ENCODE measurements at places on chromosomes 3 and 15.

DNA sequence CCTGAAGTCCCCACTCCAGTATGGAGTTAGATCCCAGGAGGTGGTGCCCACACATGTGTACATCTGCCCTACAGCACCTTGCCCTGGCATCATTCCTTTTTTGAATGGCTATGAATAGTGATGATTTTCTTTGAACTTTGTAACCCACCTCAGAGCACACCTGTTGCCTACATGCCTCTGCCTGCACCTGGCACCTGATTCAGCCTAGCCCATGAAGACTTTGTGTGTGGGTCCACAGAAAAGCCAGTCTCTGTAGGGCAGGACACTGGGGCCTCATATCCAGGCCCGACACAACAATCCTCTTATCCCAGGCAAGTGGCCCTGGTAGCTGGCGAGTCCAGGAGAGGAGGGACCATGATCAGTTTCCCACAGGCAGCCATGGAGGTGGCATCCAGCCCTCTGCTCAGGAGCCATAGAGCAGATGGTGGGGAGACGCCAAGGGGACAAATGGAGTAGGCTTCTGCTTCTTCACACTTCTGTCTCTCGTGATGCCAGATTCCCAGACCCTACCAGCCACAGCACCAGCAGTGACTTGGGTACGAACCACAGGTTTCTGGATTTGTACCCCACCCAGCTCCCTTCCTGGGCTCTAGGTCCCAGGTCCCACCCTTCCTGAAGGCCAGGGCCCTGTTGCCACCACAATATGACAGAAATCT lies 230.7 kb downstream of the UACA start:
- no peak for DNase-seq

DNA sequence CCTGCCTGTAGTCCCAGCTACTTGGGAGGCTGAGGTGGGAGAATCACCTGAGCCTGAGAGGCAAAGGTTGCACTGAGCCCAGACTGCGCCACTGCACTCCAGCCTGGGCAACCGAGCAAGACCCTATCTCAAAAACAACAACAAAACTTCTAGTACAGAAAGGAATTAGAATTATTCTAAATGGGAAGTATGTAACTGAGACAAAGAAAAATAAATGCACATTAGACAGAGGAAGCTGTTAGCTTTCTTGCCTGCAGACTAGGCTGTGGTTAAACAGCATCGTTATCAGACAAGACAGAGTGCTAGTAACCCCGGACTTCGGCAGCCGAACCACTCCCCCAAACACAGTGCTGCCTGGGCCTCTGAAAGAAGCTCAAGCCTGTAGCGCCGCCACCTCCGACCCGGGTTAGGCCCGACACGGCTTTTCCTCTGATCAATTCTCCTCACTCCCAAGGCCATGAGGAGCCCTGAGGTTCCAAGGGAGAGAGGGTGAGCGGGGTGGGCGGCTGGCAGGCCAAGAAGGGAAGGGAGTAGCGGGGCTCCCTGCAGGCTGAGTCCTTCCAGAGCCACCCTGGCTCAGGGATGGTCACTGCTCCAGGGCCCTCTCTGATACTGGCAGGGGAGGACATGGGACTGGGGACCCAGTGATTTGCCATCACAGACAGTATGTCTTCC lies 44.8 kb upstream of the MUC4 start:
- DNase-seq = no peak

GRCh38 chr3:131109156-131109555 lies 82.5 kb downstream of the NEK11 start:
- no peak for DNase-seq

GRCh38 chr3:52218454-52218853 lies 7.0 kb downstream of the TLR9 start:
- DNase-seq = peak; percentile 49

DNA sequence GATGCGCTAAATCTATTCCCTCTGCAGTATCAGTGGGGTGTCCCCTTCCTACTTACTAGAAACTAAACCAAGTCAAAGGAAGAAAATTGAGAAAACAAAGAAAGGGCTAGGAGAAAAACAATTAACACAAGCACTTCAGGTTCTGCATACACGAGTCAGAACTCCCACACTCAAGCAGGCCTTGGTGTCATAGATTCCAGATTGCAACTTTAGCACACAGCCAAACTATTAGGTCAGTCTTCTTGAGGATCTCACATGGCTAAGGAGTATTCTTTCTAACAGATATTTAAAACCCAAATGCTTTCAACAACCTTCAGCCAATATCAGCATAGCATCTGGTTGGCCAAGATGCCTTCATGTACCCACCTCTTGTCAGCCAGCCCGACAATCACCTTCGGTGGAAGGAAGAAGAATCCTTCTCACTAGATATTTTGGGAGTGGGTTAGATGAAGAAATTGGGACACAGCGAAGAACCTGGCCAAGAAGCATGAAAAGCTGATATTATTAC lies 340.0 kb downstream of the VPS13C start:
- DNase-seq = no peak

- no peak for DNase-seq
Measured at GRCh38 chr3:12988728-12989454, 84.3 kb downstream of the IQSEC1 start.

DNA sequence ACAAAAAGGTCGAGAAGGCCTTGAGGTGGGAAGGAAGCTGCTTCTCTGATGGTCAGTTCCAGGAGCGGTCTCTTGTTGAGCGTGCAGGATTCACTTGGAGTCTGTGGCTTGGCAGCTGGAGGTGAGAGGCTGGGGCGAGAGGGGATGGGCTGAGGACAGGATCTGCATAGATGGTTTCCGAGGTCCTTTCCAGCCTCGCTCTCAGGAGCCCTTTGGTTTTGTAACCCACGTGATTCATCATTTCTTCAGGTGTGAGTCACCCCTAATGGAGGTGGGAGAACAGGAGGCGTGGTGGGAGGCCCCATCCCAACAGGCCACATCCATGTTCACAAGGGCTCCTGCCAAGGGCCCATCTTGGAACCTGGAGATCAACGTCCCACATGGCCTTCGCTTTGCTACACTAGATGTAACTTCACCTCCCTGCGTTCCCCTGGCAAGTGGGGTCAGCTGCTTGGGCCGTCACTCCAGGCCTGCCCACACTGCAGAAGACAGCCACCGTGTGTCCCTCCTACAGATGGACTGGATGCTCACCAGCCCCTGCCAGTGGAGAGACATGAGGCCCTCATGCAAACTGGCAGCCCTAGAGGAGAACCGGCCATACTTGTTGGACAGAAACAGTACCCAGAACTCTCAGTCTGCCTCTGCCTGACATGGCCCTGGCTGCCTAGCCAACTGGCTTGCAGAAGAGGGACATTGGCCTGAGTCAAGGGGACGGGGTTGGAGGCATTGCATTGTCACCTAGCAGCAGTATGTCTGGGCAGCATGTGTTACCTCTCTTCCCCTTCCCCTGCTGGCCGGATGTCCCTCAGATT lies 1.6 kb upstream of the PCSK6 start:
- no peak for DNase-seq

GRCh38 chr15:76791511-76791910 lies 113.6 kb downstream of the SCAPER start:
- DNase-seq = no peak

GRCh38 chr3:44355362-44356033 lies 16.9 kb downstream of the TCAIM start:
- no peak for DNase-seq
